ENCODE measurements at places on chromosomes 16 and 17.

DNA sequence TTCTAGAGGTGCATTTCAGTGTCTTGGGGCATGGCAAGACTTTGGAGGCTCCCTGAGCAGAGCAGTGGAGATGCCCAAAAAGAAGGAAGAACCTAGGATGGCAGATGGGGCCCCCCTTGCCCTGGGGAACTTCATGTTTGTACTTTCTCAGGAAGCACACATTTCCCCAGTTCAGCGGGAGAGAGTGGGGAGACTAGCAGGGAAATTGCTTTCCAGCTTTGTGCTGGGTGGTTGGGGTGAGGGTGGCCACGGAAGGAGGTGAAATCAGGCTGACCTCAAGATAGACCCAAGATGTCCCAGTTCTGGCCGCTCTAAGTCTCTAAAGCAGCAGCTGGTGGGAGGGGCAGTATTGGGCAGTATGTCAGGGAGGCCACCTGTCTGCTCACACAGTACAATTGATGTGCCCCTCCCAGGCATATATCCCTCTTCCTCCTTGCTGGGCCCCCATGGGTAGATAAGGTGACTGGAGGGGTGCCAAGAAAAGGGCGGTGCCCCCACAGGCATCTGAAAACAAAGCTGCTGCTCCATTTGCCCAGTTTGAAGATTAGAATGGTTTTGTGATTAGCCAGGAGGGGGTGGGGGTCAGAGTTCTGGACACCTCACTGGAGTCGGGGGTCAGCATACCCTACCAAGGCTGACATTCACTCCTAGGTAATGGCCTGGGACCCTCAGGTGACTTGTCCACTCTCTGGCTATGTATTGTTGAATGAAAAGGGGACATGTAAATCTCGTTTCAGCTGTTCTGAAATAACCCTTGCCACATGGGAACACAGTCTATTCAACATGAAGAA lies 17.1 kb upstream of the NAGLU start:
- peaks cover 35% of the 10 kb centered on the region for H3K27me3 ChIP-seq
- no peak for DNase-seq
- no peak overlapping the region for H3K27ac ChIP-seq
- H3K4me1 ChIP-seq: peaks cover 9% of the 10 kb centered on the region
- H3K36me3 ChIP-seq: no peaks in the 10 kb centered on the region

DNA sequence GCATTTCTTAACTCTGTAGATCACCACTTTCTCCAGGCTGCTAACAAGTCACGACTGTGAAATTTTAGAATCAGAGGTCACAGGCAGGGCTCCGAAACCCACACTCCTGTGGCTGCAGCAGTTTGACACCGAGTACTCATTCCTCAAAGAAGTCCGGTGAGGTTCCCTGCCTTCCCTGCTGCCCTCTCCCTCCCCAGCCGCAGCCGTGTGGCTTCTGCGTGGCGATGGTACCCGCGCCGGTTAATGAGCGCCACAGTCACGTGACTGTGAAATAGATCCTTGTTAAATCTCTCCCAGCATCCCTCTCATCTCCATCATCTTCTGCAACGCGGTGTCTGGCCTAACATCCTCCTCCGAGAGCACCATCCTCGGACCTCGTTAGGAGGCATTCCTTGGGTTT lies 65.2 kb upstream of the ENDOV start:
- H3K27me3 ChIP-seq: no peaks in the 10 kb centered on the region
- peaks cover 96% of the 10 kb centered on the region for H3K36me3 ChIP-seq
- no peak overlapping the region for H3K4me3 ChIP-seq
- H3K4me1 ChIP-seq: peaks cover 13% of the 10 kb centered on the region
- DNase-seq: no peak

- H3K27ac ChIP-seq: peak overlapping the region; percentile 50
- peak overlapping the region; percentile 43 for H3K4me3 ChIP-seq
- DNase-seq: no peak
- peaks cover 32% of the 10 kb centered on the region for H3K36me3 ChIP-seq
- no peaks in the 10 kb centered on the region for H3K27me3 ChIP-seq
Observed at GRCh38 chr16:89482817-89483205, 7.5 kb downstream of the ANKRD11 start.

DNA sequence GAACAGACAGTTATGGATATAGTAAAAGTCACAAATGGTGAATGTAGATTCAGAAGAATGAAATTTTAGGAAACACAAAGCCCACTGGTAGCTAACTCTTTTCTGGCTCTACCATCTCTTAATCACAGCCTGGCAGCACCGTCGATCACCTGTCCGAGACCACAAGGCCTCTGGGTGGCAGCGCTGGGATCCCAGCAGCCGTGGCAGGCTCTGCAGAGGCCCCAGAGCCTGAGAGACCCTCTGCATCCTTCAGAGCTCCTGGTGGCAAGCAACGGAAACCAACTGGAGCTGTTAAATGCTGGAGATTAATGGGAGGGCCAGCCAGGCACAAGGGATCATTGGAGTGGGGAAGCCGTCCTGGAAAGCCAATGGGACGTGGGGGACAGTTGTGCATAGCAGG lies 26.3 kb downstream of the LAT start:
- no peak overlapping the region for H3K4me3 ChIP-seq
- H3K36me3 ChIP-seq: peaks cover 2% of the 10 kb centered on the region
- H3K27me3 ChIP-seq: no peaks in the 10 kb centered on the region
- DNase-seq: no peak

DNA sequence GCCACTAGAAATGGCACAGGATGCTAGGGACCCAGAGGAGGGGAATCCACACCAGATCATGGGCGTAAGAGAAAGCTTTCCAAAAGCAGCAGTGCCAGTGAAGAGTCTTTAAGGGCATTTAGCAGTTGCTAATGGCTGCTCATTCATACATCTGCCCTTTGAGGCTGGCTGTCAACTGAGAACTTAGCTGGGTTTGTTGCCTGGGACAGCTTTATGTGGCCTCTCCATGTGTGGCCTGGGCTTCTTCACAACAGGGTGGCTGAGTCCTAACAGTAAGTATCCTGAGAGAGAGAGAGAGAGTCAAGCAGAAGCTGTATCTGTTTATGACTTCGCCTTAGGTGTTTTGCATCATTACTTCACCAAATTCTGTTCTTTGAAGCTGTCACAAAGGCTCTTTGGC lies 286.1 kb upstream of the KCNJ16 start:
- H3K27ac ChIP-seq: no peak overlapping the region
- H3K4me1 ChIP-seq: no peaks in the 10 kb centered on the region
- no peaks in the 10 kb centered on the region for H3K27me3 ChIP-seq

DNA sequence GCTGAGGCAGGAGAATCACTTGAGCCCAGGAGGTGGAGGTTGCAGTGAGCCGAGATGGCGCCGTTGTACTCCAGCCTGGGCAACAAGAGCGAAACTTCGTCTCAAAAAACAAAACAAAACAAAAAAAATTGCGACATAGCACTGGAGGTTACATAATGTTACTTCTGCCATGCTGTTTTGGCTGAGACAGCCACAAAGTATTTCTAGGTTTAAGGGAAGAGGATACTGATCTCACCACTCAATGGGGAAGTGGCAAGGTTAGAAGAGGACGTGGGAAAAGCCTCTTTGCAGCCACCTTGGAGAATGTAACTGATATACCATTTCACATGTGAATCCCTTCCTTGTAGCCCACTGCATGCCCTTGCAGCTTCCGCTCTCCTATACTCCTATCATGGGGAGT lies 131.2 kb upstream of the NLRP1 start:
- peaks cover 30% of the 10 kb centered on the region for H3K27me3 ChIP-seq
- DNase-seq: no peak
- H3K4me3 ChIP-seq: no peak overlapping the region
- H3K36me3 ChIP-seq: no peaks in the 10 kb centered on the region
- H3K4me1 ChIP-seq: no peaks in the 10 kb centered on the region
- H3K27ac ChIP-seq: no peak overlapping the region

- H3K4me3 ChIP-seq: no peak overlapping the region
- H3K36me3 ChIP-seq: peaks cover 25% of the 10 kb centered on the region
- H3K4me1 ChIP-seq: peaks cover 29% of the 10 kb centered on the region
- H3K27ac ChIP-seq: peak overlapping the region; percentile 26
- H3K27me3 ChIP-seq: no peaks in the 10 kb centered on the region
Observed at GRCh38 chr17:14044702-14045101, 24.6 kb upstream of the COX10 start.

DNA sequence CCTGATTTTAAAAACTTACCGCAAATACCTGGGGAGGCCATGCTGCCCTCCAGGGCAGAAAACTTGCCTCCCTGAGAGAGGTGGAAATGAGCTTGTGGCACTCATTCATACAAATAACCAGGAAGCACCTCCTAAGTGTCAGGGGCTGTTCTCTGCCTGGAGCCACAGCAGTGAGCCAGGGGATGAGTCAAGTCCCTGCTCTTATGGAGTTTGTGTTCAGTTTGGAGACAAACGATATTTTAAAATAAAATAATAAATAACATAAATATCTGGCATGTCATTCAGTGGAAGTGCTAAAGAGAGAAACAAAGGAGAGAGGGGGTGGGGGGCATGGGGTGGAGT lies 313.8 kb downstream of the C16orf95 start:
- no peak for DNase-seq
- H3K4me1 ChIP-seq: no peaks in the 10 kb centered on the region
- no peak overlapping the region for H3K4me3 ChIP-seq
- no peaks in the 10 kb centered on the region for H3K36me3 ChIP-seq

Data from activated CD8-positive, alpha-beta memory T cell treated with anti-CD3 and anti-CD28 coated beads, Interleukin-2, amount 10 ng/mL, durations not matched to agents 7 days and 5 days (primary cell).